ENCODE measurements at places on chromosomes 3 and 15. TPM values are rescaled to one million over a fixed set of nuclear protein-coding genes. Genes with fewer than 3 reads are reported as not detected.

The FSIP1 gene
- total RNA-seq, result 1.3 TPM

The ZNF280D gene
- total RNA-seq, result 13.5 TPM

The VEPH1 gene
- total RNA-seq, result 8.9 TPM

The SPTBN5 gene
- not detected for total RNA-seq

The SYNPR gene
- not detected for total RNA-seq

The UROC1 gene
- not detected for total RNA-seq

The CRYGS gene
- 0.10 TPM for total RNA-seq

The PGBD4 gene
- total RNA-seq, result 1.0 TPM

The PAQR5 gene
- total RNA-seq, result 5.7 TPM

The GXYLT2 gene
- total RNA-seq, result 16.9 TPM

The CYP8B1 gene
- not detected for total RNA-seq

The LARP6 gene
- total RNA-seq, result 45.5 TPM

The NLGN1 gene
- total RNA-seq, result 16.9 TPM

The LSAMP gene
- 5.9 TPM for total RNA-seq

The RGMA gene
- total RNA-seq, result 0.29 TPM

The XCR1 gene
- not detected for total RNA-seq
